ENCODE measurements at places on chromosomes 7 and 10.
A peak's percentile ranks its signal among the peaks of the same experiment; 100 is the strongest.

DNA sequence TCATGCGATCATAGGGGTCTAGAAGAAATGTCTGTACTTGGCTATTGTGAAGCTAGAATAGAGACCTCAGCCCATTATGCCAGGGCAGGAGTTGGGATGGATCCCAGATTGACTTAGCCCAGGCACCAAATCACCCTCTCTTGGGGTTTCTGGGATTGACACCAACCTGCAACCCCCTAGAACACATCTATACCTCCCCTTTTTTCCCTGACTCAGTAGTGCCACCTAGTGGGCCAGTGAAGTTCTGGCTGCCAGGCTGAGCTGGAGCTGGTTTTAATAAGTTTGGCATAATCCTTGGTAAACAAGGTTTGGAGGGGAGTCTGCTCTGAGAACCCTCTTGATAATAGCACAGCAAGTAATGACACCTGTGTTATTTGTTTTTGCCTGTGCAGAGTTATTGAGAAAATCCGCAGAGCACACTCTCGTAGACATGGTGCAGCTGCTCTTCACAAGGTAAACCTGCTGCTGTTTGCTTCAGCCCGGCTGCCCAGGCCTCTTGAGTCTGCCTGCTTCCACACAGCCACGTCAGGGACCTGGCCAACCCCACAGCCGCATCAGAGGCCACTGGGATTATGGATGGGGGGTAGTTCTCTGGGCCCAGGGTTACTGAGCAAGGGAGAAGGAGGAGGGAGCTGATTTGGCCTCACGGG lies 43.3 kb upstream of the NFKB2 start:
- peak; percentile 60 for DNase-seq

- no peak for DNase-seq
Observed at GRCh38 chr7:42953994-42954393, 21.8 kb downstream of the MRPL32 start.

DNA sequence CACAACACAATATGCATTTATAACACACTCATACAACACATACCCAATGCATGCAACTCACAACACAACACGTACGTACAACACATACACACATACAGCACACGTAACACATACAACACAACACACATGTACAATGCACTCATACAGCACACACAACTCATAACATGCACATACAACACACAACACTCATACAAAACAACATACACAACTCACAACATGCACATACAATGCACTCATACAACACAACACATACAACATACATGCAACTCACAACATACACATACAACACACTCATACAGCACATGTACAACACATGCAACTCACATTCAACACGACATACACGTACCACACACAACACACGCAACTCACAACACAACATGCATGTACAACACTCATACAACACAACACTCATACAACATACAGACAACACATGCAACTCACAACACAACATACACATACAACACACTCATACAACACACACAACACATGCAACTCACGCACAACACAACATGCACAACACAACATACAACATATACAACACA lies 21.8 kb downstream of the DIP2C start:
- no peak for DNase-seq

DNA sequence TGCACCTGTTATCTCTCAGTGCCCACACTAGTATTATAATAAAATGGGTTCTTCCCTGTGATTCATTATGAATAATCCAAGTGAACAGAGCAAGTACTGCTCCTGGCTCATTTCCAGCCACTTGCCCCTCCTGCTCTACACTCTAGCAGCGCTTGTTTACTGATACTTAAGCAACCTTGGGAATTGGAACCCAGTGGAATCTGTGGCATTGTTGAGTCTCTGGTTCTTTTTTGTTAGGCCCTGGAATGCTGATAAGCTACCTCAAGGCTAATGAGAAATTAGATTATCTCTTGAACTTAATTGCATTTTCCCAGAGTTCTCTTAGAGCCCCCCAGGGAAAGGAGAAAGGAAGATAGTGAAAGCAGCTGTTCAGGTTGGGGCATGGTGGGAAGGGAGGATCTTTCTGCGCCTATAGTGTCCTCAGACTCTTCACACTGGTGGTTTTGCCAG lies 34.0 kb downstream of the PRKAR2B start:
- no peak for DNase-seq

GRCh38 chr7:127708788-127709187 lies 56.8 kb downstream of the SND1 start:
- peak; percentile 82 for DNase-seq

DNA sequence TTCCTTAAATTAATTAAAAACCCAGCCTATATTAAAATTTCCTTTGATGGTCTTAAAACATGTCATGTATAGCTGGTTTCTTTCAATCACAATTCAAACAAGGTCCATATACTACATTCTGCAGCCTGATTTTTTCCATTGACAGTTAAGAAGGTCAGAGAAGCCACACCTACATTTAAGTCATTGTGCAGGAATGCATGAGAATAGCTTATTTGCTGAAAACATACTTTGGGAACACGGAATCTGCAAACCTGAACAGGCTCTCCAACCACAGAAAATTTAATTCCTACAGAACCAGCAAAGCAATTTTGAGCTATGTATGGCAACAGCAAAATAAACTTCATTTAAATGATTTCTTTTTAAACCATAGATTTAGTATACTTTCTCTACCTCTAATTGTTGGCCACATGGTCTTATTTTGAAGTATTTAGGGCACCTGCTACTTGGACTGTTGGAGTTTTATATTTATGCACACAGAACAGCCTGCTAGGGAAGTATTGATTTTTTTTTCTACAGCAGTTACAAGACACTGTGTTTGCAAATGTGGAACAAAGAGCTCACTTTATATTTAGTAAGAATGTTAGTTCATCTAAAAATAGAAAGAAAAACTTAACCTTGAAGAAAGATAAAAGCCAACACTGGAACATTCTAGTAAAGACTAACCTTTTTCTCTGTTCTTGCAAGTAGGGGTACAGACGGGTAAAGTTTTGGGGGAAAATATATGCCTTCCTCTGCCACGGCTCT lies 240.9 kb upstream of the IMMP2L start:
- no peak for DNase-seq

Data from muscle of arm (tissue), 14 donors.